NCI-H2171 (cell line): ENCODE measurements at places on chromosomes 12 and 14.
A peak's percentile ranks its signal among the peaks of the same experiment; 100 is the strongest.

DNA sequence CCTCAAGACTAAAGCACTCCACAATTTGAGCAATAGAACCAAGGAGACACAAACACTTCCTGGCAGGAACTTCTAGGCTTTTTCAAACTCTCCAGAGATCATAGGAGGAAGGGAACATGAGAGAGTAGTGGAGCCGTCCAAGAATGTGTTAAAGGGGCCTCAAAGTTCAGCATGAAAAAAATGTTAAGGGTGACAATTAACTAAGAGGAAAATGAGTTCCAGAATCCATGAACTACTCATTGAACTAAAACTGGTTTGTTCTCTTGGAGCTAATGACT, 122.0 kb downstream of the WIF1 start:
- DNase-seq = no peak

- no peak for DNase-seq
Observed at GRCh38 chr12:20089077-20089476, 279.3 kb upstream of the PDE3A start.

DNA sequence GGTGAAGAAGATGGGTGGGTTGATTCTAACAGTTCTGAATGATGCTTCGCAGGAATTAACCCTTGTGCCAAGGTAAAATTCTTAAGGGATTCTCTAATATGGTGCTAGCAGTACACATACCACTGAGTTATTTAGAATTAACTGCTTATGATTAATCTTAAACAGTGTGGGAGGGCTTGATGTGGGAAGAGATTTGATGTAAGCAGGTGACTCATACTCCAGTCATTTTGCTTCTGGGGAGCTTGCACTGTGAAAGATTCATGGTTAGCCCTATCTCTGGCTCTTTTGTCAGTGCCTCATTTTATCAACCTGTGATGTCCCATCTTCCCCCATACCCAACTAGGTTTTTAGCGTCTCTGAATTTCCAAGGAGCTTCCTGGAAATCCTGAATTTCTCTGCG, 83.8 kb downstream of the NRXN3 start:
- DNase-seq = no peak

- no peak for DNase-seq
Observed at GRCh38 chr14:73250781-73251500, 13.6 kb downstream of the PAPLN start.

DNA sequence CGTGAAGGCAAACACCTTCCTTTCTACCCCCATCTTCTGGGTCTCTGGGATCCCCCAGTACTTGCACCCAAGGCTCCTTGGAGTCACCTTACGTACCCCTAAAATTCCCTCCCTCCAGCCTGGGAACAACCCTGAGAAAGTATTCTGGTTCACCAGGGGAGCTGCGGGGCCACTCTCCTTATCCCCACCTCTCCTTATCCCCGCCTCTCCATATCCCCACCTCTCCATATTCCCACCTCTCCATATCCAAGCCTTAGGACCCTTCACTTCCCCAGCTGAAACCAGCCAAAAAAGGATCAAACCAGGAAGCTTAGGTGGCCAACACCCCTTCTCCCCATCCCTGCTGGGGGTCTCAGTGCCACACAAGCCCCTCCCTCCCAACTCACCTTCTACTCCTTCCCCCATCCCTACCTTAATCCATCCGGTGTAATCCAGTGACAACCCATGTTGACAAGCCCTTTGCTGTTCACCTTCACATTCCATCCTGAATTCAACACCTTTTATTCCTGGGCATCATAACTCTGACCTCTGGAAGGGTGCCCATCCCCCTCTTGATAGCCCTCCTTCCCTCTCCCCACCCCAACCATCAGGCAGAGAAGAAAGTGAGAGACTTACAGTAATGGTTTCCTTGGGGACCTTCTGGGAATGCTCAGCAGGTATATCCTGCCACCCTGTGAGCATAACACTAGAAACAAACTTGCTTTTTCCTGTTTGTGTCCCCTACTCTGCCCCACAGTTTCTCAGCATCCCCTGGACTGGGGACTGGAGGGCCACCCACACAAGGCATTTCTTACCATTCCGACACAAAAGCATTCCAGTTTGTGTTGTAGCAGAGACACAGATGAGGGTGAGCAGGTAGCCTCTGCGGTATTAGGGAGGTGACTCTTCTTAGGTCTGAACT, 1.6 kb upstream of the MSI1 start:
- no peak for DNase-seq

DNA sequence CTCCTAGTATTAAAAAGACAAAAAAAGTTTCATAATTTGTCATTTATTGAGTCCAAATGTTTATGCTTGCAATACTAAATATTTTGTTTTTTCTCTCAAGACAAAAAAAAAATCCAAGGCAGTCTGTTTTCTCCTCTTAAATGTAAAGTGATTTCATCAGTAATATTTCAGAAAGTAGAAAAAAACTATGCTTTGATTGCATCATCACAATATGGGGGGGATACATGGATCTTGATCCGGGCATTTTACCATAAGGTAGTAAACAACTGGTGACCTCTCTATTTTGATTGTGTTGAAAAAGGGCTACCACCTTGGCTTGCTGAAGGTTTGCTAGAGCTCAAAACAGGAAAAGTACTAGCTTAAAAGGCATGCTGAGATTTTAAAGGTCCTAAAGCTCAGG, 43.6 kb downstream of the ERGIC2 start:
- no peak for DNase-seq

DNA sequence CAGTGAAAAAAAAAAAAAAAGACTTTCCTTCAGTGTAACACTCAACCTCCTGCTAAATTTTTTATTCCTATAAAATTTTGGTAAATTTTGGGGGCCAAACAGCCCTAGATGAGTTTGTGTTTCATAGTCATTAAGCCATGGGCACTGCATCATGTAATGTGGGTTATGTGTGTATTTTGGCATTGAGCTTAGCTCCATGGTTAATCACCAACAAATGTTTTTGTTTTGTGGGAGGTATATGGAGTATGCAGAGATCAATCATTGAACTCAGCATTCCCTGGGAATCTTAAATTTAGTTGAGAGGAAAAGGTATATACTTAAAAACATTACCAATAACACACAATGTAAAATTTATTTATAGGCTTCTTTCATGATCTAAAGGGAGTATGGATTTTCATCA, 8.5 kb upstream of the ARMH4 start:
- no peak for DNase-seq

DNA sequence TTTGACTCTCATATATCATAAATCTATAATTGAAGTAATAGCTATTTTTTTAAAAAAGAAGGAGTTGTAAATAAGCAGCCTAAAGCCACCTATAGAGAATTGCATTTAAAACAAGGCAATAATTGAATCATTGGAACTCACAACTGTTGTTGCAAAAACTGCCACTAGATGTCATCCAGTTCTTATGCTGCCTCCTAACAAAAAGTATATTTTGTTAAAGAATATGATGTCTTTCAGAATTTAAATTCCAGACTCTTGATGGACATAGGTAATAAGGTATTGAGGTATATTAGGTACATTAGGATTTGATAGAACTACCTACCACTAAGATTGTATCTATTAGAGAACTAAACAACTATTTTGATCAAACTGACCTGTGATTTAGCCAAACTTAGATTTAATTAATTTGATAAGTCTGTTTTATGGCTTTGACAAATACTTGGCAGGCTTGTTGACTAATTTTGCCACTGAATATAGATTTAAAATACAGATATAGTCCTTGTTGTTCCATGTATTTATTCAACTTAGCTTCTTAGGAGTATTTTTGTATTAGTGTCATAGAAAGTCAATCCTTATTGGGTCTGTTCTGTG, 401.4 kb downstream of the RPL10L start:
- DNase-seq = no peak

- no peak for DNase-seq
Observed at GRCh38 chr12:102061096-102061559, 663 bp downstream of the WASHC3 start.

GRCh38 chr12:131928080-131928710, 881 bp upstream of the PUS1 start:
- no peak for DNase-seq

GRCh38 chr12:65205886-65206285, 36.5 kb downstream of the LEMD3 start:
- no peak for DNase-seq

GRCh38 chr12:107607464-107608392, 77.9 kb upstream of the PWP1 start:
- peak; percentile 68 for DNase-seq

- DNase-seq = no peak
Observed at GRCh38 chr12:1444142-1444516, 150.3 kb downstream of the FBXL14 start.

DNA sequence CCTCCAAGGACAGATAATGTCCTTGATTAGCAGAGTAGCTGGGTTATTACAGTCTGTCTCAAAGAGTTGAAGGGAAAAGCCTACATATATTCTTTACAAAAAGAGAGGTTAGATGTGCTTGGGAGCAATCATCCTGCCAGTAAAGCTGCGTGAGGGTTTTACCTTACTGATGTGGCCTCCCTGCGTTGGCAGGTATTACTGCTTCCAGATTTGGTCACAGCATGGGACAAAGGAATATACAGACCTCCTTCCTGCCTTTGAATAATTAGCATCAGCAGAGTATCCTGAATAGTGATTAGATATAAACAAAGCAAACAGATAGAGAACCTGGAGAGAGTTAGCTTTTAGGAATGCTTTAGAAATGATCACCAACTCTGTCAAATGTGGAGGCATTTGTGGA, 69.6 kb downstream of the TMTC2 start:
- DNase-seq = no peak

- peak; percentile 52 for DNase-seq
Observed at GRCh38 chr14:88667555-88668273, 104.9 kb downstream of the ZC3H14 start.

DNA sequence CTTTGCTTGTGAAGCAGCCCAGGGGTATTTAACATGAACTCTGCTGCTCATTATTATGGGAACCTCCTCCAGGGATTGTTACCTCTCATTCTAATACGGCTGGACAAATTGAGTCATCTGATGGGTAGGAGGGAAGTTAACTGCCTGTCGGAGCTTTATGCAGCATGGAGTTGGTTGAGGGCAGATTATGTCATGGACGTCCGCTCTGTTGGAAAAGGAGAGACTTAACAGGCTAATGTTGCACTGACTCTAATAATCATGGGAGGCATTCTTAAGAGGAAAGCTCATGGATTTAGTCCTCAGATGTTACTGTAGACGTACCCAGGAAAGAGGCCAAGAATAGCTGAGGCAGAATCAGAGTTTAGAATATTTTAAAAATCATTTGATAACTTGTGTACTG, 9.9 kb downstream of the POP5 start:
- no peak for DNase-seq

DNA sequence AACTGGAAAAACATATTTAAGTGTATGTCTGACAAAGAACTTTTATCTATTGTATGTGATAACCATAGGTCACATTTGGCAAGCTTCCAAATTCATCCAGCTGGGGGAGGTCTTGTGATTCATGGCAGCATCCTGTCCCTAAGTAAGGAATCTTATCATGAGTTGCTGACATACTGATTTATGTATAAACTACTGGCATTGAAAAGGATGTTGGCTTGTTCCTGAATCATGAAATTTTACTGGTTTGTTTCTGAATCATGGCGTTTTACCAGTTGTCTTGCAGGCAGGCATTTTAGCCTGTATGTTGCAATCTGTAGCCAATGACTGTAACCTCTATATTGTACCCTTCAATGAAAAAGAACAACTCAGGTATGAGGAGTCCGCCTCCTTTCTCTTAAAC, 244.8 kb downstream of the IPO8 start:
- DNase-seq = no peak

GRCh38 chr12:47985596-47986290, 18.5 kb downstream of the COL2A1 start:
- DNase-seq = no peak

GRCh38 chr12:122835750-122836026, 431 bp downstream of the HIP1R start:
- no peak for DNase-seq

- DNase-seq = no peak
Observed at GRCh38 chr12:19915392-19916195, 452.7 kb upstream of the PDE3A start.

- DNase-seq = peak; percentile 5
Observed at GRCh38 chr12:126663304-126664094, 1598.3 kb downstream of the AACS start.

GRCh38 chr12:126874427-126875026, 1392.4 kb upstream of the TMEM132C start:
- DNase-seq = no peak

- no peak for DNase-seq
Observed at GRCh38 chr12:76337583-76337982, 10.6 kb downstream of the BBS10 start.

- no peak for DNase-seq
Observed at GRCh38 chr14:50839691-50840090, 8.7 kb upstream of the NIN start.

GRCh38 chr12:116604951-116605641, 45.9 kb downstream of the MAP1LC3B2 start:
- peak; percentile 23 for DNase-seq

DNA sequence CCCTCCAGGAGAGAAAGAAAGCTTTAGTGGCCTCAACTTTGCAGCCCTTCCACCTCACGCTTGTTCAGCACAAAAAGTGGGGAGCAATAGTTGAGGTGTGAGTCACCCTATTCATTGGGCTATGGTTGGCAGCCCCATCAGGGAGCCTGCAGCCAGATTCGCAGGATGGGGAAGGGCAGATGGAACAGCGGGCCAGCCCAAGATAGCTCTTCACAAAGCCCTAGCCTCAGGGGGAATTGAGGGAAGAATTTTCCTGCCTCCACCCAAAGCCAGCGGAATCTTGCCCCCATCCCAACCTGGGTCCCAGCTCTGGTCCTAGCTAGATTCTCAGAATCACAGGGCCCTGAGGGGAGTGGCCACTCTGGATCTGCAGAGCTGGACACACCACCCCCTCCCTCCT, 3.6 kb upstream of the KRT5 start:
- DNase-seq = no peak

DNA sequence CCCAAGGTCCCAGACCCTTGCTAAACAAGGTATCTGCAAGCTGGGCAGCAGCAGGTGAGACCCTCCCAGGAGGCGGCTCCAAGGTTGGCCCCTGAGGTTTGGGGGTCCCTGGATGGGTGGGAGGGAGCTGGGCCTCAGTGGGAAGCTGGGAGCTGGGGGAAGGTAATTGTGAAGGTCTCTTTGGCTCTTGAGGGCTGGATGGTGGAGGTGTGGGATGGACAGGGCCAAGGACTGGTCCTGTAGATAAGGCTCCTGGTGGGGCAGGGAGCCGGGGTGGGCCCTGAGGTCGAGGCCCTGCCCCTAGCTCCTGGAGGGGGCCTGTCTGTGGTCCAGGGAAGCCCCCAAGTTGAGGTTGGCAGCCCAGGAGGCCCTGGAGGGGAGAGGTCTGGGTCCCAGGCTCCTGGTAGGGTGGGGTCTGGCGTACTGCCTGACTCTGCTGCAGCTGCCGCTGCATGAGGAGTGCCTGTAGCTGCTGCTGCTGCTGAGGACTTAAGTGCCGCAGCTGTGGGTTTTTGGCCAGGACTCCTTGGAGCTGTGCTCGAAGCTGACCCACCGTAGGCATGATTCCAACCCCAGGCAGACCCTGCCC, 13.1 kb upstream of the PRKAG1 start:
- no peak for DNase-seq

GRCh38 chr14:30608533-30609006, 13.5 kb upstream of the SCFD1 start:
- no peak for DNase-seq

DNA sequence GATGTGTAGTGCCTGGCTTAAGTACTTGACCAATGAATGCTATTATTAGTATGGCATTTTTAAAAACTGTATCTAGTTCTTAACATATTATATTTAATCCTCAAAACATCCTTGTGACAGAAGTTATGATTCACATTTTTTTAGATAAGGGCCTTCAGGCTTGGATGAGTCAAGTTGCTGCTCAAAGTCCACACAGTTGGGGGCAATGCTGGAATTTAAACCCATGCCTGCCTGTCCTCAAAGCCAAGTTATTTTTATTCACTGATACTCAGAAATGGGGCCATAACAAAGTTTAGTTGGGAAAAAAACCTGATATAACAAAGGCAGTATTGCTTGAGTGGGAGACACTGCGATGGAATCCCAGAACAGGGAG, 50.6 kb downstream of the RFX4 start:
- DNase-seq = no peak
